ENCODE measurements at places on chromosomes 11 and 22. TPM values are rescaled to one million over a fixed set of nuclear protein-coding genes. Genes with fewer than 3 reads are reported as not detected.

- H3K27ac ChIP-seq, result no peak overlapping the region
- H3K27me3 ChIP-seq, result no peaks in the 10 kb centered on the region
Measured at GRCh38 chr11:122661182-122661945, 5.8 kb downstream of the UBASH3B start.

- peaks cover 8% of the 10 kb centered on the region for H3K27me3 ChIP-seq
- DNase-seq, result no peak
- no peaks in the 10 kb centered on the region for H3K4me1 ChIP-seq
- no peak overlapping the region for H3K27ac ChIP-seq
- no peaks in the 10 kb centered on the region for H3K36me3 ChIP-seq
- no peak overlapping the region for H3K4me3 ChIP-seq
Measured at GRCh38 chr11:61071913-61072312, 30.4 kb upstream of the CD5 start.

Gene OR51A4
- polyA plus RNA-seq, result not detected

Gene APOBEC3G
- polyA plus RNA-seq, result 3.4 TPM

DNA sequence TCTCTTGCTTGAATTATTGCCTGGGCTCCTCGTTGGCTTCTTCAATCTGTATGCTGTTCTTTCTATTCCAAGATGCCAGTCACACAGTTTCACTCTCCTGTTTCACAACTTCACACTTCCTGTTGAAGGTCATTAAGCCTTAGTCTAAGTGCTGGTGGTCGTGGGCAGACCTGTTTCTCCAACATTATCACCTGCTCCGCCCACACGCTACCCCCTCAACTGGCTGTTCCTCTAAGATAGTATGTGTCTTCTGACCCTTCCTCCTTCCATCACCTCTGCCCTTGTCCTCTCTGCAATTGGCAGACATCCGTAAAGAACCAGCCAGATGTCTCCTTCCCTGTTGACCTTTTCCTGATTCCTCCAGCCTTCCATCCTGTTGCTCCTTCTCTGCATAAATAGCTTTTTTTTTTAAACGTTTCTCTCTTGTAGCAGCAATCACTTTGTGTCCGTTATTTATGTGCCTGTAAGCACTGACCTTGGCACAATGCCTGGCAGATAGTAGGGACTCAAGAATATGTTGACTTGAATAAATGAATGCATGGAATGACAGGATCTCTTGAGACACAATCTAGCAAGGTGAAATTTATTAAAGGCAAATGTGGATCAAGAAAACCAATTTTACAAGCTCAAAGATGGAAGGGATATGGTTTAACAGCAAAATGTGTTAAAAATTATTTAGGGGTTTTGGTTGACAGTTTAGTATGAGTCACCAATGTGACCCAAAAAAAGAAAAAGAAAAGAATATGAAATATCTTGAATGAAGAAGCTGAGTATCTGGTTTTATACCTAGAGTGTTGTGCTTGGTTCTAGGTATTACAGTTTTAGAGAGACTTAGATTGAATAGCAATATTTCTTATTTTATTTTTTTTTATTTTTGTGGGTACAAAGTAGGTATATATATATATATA lies 12.6 kb downstream of the DIXDC1 start:
- H3K36me3 ChIP-seq, result no peaks in the 10 kb centered on the region
- no peaks in the 10 kb centered on the region for H3K27me3 ChIP-seq
- H3K4me1 ChIP-seq, result peaks cover 31% of the 10 kb centered on the region
- peak; percentile 85 for DNase-seq
- H3K4me3 ChIP-seq, result no peak overlapping the region
- H3K27ac ChIP-seq, result no peak overlapping the region

- no peak overlapping the region for H3K4me3 ChIP-seq
- peaks cover 17% of the 10 kb centered on the region for H3K4me1 ChIP-seq
- H3K36me3 ChIP-seq, result peaks cover 23% of the 10 kb centered on the region
- no peak for DNase-seq
Measured at GRCh38 chr22:38213319-38213989, 11.7 kb downstream of the MAFF start.

DNA sequence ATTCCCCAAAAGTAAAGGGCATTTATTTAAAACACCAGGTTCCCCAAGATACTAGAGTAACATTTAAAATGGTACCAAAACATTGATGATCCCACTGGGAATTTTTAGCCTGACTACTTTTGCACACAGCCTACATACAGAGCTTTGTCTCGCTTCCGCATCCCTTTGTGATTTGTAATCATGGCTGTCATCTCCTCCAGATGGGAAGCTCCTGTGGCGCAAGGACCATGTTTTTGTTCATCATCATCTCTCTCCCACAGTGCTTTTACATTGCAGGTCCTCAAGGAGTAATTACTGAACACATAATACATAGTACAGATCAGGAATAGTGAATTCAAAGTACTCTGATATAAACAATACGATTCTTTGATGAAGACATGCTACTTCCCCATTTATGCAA lies 231.2 kb upstream of the MTNR1B start:
- H3K27me3 ChIP-seq, result no peaks in the 10 kb centered on the region
- H3K4me1 ChIP-seq, result no peaks in the 10 kb centered on the region
- DNase-seq, result no peak
- no peak overlapping the region for H3K4me3 ChIP-seq
- no peak overlapping the region for H3K27ac ChIP-seq

Gene API5
- 26.5 TPM for polyA plus RNA-seq

Gene ACAD8
- polyA plus RNA-seq, result 29.0 TPM

GRCh38 chr11:76523147-76523546 lies 78.3 kb downstream of the EMSY start:
- H3K27ac ChIP-seq, result no peak overlapping the region
- no peak for DNase-seq
- no peaks in the 10 kb centered on the region for H3K4me1 ChIP-seq
- no peaks in the 10 kb centered on the region for H3K36me3 ChIP-seq
- no peaks in the 10 kb centered on the region for H3K27me3 ChIP-seq

DNA sequence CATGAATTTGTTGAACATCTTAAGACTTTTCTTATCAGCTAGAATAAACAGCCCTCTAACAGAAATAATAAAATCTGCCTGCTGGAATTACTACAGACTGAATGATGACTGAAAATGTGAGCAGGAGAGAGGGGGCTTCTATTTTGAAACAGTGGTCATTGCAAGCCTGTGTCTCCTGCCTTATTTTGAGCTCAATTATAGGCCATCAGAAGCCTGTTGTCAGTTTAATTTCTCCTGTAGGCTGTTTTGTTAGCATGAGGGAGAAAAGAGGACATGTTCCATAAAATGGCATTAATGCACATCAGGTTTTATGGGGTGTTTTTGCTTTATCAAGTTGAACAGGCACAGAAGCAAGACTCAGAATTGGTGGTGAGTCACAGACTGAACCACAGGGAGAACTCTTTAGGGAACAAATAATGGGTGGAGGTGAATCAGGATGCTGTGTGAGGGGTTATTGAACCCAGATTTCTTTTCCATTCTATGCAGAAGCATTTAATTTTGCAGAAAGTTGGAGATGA lies 129.1 kb downstream of the PARVA start:
- H3K4me1 ChIP-seq, result peaks cover 2% of the 10 kb centered on the region
- peaks cover 20% of the 10 kb centered on the region for H3K36me3 ChIP-seq
- no peak overlapping the region for H3K4me3 ChIP-seq
- no peak overlapping the region for H3K27ac ChIP-seq
- H3K27me3 ChIP-seq, result no peaks in the 10 kb centered on the region

DNA sequence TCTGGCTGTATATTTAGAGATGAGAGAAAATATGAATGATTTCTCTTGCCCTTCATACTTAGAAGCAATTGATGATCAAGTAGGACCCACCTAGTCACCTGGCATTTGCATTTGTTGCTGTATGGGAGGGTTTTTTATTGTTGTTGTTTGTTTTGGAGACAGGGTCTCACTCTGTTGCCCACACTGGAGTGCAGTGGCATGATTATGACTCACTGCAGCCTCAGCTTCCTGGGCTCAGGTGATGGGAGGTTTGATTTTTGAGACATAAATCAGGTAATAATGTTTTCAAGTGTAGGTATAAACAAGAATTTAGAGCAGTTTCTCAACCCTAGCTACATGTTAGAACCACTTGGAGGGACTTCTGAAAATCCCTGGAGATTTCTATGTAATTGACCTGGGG lies 63.0 kb downstream of the TNRC6B start:
- no peaks in the 10 kb centered on the region for H3K27me3 ChIP-seq
- no peaks in the 10 kb centered on the region for H3K36me3 ChIP-seq
- H3K27ac ChIP-seq, result no peak overlapping the region
- H3K4me3 ChIP-seq, result no peak overlapping the region

GRCh38 chr22:29253561-29254285 lies 14.1 kb downstream of the RHBDD3 start:
- H3K4me1 ChIP-seq, result no peaks in the 10 kb centered on the region
- peaks cover 2% of the 10 kb centered on the region for H3K27me3 ChIP-seq
- no peaks in the 10 kb centered on the region for H3K36me3 ChIP-seq
- H3K27ac ChIP-seq, result no peak overlapping the region

Gene LDHAL6A
- not detected for polyA plus RNA-seq

DNA sequence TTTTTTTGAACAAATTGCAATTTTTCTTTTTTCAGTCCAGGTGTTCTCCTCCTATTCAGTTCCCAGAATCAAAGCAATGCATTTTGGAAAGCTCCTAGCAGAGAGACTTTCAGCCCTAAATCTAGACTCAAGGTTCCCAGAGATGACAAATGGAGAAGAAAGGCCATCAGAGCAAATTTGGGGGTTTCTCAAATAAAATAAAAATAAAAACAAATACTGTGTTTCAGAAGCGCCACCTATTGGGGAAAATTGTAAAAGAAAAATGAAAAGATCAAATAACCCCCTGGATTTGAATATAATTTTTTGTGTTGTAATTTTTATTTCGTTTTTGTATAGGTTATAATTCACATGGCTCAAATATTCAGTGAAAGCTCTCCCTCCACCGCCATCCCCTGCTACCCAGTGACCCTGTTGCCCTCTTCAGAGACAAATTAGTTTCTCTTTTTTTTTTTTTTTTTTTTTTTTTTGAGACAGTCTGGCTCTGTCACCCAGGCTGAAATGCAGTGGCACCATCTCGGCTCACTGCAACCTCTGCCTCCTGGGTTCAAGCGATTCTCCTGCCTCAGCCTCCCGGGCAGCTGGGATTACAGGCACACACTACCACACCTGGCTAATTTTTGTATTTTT lies 6.2 kb upstream of the UBE4A start:
- DNase-seq, result peak; percentile 25
- H3K27me3 ChIP-seq, result peaks cover 6% of the 10 kb centered on the region
- no peaks in the 10 kb centered on the region for H3K4me1 ChIP-seq
- no peak overlapping the region for H3K4me3 ChIP-seq
- no peaks in the 10 kb centered on the region for H3K36me3 ChIP-seq

DNA sequence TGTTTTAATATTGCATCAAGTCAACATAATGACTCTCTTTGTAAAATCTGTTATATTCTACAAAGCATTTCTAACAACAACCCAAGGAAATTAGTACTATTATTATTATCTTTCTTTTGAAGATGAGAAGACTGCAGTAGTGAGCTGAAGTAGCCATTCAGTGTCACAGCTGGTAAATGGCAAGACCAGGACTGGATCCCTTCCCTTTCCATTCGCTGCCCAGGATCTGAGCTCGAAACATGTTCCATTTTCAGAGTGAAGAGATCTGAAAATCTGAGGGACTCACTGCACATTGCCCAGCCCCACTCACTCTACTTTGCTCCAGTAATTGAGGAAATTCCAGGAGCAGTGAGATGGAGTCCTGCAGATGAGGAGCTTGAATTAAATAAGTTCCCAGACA lies 240.0 kb upstream of the BLID start:
- H3K27me3 ChIP-seq, result no peaks in the 10 kb centered on the region
- no peaks in the 10 kb centered on the region for H3K4me1 ChIP-seq
- DNase-seq, result no peak
- no peaks in the 10 kb centered on the region for H3K36me3 ChIP-seq
- H3K4me3 ChIP-seq, result no peak overlapping the region

- no peak overlapping the region for H3K4me3 ChIP-seq
Measured at GRCh38 chr11:19739872-19740271, 27.2 kb downstream of the NAV2 start.

DNA sequence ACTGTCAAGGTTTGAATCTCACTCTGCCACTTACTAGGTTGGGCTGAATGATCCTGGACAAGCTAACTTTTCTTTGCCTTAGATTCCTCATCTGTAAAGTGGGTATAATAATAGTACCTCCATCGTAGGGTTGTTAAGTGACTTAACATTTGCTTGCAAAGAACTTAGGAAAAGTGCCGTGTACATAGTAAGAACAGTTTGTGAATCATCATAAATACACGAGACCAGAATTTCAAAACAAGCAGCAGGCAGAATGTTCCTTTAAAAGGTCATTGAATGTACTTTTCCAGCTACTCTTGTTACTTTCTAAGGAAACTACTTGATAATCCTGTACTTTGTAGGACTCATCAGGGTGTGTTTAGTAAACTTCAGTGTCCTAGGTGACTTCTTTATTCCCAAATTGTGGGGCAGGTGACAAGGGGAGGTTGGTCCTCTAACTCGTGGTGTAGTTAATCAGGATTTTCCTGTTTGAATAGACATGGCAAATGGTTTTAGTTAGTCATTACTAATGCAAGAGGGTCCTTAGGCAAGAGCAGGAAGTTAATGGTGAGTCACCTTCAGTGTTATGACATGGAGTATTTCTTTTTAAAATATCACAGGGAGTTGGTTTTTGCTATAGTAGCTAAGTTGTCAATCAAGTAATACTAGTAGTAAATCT lies 67.9 kb downstream of the YAP1 start:
- no peaks in the 10 kb centered on the region for H3K27me3 ChIP-seq
- H3K27ac ChIP-seq, result peak overlapping the region; percentile 74
- DNase-seq, result peak; percentile 88
- H3K4me1 ChIP-seq, result peaks cover 12% of the 10 kb centered on the region

DNA sequence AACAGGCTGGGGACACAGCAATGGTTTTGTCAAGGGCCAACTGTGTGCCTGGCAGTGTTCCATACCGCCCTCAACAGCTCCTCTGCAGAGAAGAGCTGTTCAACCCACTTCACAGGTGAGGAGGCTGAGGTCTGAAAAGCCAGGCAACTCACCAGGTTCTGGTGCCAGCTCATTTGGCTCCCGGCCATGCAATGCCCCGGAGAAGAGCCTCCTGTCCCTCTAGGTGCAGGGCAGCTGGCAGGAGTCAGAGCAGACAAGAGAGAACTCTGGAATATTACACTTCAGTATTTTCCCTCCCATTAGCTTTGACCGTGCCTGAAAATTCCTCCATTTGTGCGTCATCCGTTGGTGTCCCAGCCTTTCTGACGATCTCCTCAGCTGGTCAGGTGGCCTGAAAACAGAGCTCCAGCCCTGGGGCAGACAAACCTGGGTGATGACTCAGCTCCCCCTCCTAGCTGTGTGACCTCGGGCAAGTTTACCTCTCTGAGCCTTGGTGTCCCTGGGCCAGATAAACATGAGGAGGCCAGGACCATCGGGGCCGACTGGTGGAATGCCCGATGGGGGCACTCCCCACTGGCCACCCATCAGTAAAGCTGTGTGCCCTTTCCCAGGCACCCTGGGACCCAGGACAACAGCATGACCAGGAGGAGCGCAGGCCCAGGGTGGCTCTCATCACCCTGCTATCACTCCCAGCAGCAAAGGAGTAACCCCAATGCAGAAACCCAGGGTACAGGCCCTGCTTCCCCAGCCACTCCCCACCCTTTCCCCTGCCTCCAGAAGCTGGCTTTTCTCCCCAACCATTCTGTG lies 9.6 kb upstream of the C1QTNF6 start:
- no peak overlapping the region for H3K4me3 ChIP-seq
- no peaks in the 10 kb centered on the region for H3K27me3 ChIP-seq
- peaks cover 28% of the 10 kb centered on the region for H3K4me1 ChIP-seq
- H3K36me3 ChIP-seq, result no peaks in the 10 kb centered on the region
- peak overlapping the region; percentile 25 for H3K27ac ChIP-seq

- H3K27me3 ChIP-seq, result no peaks in the 10 kb centered on the region
- peak; percentile 50 for DNase-seq
- H3K4me1 ChIP-seq, result peaks cover 34% of the 10 kb centered on the region
Measured at GRCh38 chr11:28090052-28090749, 17.8 kb downstream of the KIF18A start.

GRCh38 chr11:96074551-96075310 lies 150.8 kb upstream of the MTMR2 start:
- H3K4me1 ChIP-seq, result no peaks in the 10 kb centered on the region
- DNase-seq, result no peak
- H3K27me3 ChIP-seq, result no peaks in the 10 kb centered on the region
- H3K4me3 ChIP-seq, result no peak overlapping the region
- H3K36me3 ChIP-seq, result no peaks in the 10 kb centered on the region
- no peak overlapping the region for H3K27ac ChIP-seq

Gene IGLL5
- not detected for polyA plus RNA-seq

Gene ZP1
- polyA plus RNA-seq, result not detected

Measured in endothelial cell of umbilical vein (primary cell).